Stimulated activated CD8-positive, alpha-beta memory T cell treated with anti-CD3 and anti-CD28 coated beads, Interleukin-2, amount 100 ng/mL, for 48 hours (primary cell): ENCODE measurements at places on chromosomes 6 and 20.

- no peak for DNase-seq
Observed at GRCh38 chr6:9455864-9456658, 958.8 kb downstream of the TFAP2A start.

GRCh38 chr20:61980647-61981583 is 84.8 kb downstream of the TAF4 start:
- DNase-seq, result no peak

GRCh38 chr20:63962426-63963347 is 6.5 kb upstream of the UCKL1 start:
- DNase-seq, result no peak

- DNase-seq, result no peak
Observed at GRCh38 chr6:133130863-133131262, 110.3 kb upstream of the EYA4 start.

DNA sequence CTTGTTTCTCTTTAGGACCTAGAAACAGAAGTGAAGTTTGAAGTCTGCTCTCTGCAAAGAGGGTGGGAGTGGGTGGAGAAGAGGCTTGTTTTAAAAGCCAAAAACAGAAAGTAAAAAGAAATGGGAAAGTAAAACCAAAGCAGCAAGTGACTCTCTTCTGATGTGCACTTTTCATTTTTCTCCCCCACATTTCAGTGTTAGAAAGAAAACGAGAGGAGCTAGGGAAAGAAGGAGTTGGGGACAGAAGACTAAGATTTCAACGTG is 1.3 kb downstream of the C6orf141 start:
- no peak for DNase-seq

GRCh38 chr6:155329460-155330132 is 15.3 kb upstream of the TFB1M start:
- DNase-seq, result no peak

DNA sequence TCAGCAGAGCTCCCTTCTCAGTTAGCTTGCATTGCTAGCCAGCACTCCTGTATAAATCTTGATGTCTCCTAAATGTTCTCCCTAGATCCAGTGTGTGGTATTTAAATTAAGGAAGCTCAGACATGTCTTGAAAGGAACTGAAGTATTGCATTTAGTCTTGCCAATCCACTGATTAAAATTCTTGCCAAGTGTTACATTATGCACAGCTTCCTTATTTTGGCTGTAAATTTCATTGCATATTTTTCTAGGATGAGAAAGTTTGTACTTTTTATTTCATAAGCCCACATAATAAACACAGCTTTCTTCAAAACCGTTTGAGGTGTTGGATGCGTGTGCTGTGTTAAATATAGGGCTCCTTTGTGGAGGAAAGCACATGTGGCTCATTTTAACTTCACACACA is 329.8 kb upstream of the FLRT3 start:
- DNase-seq, result no peak

DNA sequence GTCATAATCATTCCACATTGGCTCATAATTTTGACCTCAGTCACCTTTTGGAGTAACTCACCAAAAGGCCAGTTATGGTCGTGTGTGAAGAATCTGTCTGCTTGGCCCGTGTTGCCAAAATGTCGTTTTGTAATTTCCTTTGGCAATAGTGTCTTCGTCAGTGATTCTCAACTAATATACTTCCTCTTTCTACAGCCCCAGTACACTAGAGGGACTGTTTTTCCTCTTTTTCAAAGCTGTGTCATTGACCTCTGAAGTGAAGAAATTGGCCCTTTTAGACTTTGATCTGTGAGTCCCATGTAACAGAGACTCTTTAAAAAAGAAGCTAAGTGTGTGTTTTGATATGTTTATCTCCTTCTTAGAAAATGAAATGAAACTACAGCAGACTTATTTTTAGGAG is 5.2 kb downstream of the FOXO3 start:
- no peak for DNase-seq

DNA sequence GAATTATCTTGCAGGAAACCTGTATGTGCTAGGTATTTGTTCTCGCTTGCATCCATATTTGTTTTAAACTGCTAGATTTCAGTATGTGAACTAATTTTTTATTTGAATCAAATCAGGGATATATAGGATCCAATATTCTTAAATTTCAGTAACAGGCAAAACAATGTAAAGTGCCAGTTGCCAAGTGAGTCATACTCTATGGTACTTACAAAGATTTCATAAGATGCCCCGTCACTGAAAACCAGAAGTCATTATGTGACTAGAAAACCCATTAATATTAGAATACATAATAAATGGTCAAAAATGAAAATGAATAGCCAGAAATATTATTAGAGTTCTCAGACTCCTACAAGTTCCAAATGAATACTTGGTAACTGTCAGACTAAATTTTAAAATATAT is 481.2 kb downstream of the TFAP2A start:
- DNase-seq, result no peak
